ENCODE measurements at places on chromosomes 1 and 21. TPM values are rescaled to one million over a fixed set of nuclear protein-coding genes. Genes with fewer than 3 reads are reported as not detected.

Gene OR2T2
- total RNA-seq, result not detected

Gene APCS
- not detected for total RNA-seq

Gene IFNAR2
- 14.7 TPM for total RNA-seq

Gene TRIM67
- total RNA-seq, result 29.4 TPM

Gene KDF1
- total RNA-seq, result not detected

Gene PADI2
- total RNA-seq, result 2.1 TPM

Gene PRDM15
- 8.2 TPM for total RNA-seq

Gene BCAR3
- 8.5 TPM for total RNA-seq

Gene SH2D1B
- total RNA-seq, result not detected

Gene FAM3B
- not detected for total RNA-seq

Gene TSPEAR
- total RNA-seq, result 0.09 TPM

Gene TNFSF18
- 1.7 TPM for total RNA-seq

Gene NPPB
- total RNA-seq, result not detected

Gene SLC44A3
- 3.0 TPM for total RNA-seq

Gene PDIK1L
- 35.5 TPM for total RNA-seq

Gene IL20
- total RNA-seq, result not detected

Gene LCE1F
- total RNA-seq, result not detected

Gene TDRD10
- total RNA-seq, result 0.82 TPM

Gene FRRS1
- total RNA-seq, result 1.9 TPM

Gene TMEM240
- total RNA-seq, result 8.8 TPM

Gene HES3
- total RNA-seq, result not detected

Gene ADORA3
- 1.1 TPM for total RNA-seq

Gene RGSL1
- total RNA-seq, result not detected

Gene BSND
- 0.09 TPM for total RNA-seq

Gene KRTAP22-2
- not detected for total RNA-seq

Gene RPRD2
- 23.0 TPM for total RNA-seq

Gene ZNF593OS
- total RNA-seq, result 1.5 TPM

Measured in cerebellum (tissue), 4 donors.